NCI-H2171 (cell line): ENCODE measurements at places on chromosomes 7 and 10.

GRCh38 chr10:8360814-8361509 lies 306.5 kb downstream of the GATA3 start:
- no peak for DNase-seq

- no peak for DNase-seq
Observed at GRCh38 chr10:129136951-129137350, 330.1 kb upstream of the MGMT start.

- DNase-seq = no peak
Observed at GRCh38 chr10:124590216-124591122, 128.8 kb downstream of the LHPP start.

- DNase-seq = peak; percentile 20
Observed at GRCh38 chr10:23173214-23174073, 18.7 kb upstream of the PTF1A start.

DNA sequence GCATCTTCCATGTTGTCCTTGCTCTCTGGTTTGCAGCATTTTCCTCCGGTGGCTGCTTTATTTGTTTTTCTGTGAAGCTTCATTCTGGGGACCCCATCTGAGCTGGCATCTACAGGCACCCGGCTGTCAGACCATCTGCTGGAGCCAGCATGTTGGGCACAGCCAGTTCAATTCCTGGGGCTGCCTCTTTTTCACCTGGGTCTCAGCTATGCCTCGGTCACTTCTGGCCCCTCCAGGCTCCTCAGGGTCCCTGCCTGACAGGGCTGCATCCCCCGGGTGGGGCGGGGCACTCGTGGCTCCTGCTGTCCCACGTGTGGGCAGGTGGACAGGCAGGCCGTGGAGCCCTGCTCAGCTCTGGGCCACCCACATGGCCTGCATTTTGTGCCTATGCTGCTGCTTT lies 8.1 kb downstream of the SCART1 start:
- DNase-seq = no peak
